ENCODE measurements at places on chromosomes 12 and 14.

GRCh38 chr12:68587448-68587873 is 23.2 kb upstream of the RAP1B start:
- no peak for DNase-seq

- DNase-seq: no peak
Observed at GRCh38 chr14:99952453-99952852, 112.8 kb upstream of the EVL start.

DNA sequence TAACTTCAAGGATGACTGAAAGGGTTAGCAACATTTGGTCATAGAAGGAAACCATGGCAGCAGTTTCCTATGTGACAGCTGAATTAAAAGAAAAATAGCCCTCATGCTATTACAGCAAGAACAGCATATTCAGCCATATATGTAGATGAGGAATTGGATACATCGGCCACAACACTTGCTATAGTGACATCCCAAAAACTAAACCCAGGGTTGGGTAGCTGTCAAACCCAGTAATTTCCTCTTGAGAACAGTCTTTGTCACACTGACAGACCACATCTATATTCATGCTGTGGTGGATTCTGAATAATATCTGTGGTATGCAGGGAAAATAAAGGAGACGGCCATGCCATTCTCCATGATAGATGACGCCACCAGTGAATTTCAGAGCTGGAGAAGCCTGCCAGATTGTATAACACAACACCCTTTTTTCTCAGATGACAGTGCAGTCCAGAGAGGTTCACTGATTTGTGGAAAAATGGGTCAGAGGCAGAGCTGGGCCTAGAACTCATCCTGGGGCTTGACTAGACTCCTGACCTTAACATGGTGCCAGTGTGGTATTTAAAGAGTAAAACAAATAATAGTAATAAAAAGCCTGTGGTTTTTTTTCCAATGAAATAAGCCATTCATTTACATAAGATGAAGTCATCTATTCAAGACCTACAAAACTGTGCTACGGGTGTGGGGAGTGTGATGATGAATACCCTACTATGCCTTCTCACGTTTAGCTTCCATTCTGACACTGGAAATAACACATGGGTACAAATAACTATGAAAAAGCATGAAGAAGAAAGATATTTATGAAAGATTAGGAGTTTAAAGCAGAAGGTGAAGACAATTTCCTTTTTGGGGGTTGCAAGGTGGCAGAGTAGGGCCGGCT is 32.3 kb downstream of the EFCAB11 start:
- DNase-seq: no peak

DNA sequence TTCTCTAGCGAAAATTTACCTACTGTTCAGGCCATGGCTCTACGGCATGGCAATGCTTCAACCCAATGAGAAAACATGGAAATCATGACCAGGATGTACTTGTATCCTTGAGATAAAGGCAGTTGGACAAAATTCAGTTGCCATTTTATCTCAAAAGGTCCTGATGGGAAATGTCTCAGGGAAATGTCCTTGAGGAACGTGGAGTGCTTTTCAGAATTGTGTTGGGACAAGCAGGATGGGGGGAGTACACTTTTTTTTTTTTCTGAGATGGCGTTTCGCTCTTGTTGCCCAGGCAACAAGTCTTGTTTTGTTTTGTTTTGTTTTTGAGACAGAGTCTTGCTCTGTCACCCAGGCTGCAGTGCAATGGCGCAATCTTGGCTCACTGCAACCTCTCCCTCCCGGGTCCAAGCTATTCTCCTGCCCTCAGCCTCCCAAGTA is 86.8 kb upstream of the EIF5 start:
- no peak for DNase-seq

GRCh38 chr14:89855961-89856656 is 98.4 kb downstream of the EFCAB11 start:
- no peak for DNase-seq

DNA sequence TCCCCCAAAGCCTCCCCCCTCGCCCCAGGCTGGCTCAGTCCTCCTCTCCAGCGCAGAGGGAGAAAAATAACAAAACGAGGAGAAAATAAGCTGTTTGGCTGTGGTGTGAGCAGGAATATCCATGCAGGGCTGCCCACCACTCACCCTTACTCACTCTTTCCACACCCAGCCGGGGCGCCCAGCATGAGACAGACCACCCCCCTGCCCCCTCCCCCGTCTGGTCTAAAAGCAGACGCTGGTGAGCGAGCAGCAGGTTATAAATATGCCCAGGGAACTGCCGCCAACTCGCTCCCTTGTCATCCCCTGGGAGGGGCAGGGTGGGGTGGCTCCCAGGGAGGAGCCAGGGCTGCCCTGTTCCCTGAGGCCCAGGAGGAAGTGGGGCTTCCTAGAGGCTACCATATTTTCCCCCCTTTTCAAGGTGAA is 7.4 kb downstream of the WNT1 start:
- no peak for DNase-seq

- DNase-seq: no peak
Observed at GRCh38 chr14:24279301-24280186, 8.1 kb upstream of the RABGGTA start.

DNA sequence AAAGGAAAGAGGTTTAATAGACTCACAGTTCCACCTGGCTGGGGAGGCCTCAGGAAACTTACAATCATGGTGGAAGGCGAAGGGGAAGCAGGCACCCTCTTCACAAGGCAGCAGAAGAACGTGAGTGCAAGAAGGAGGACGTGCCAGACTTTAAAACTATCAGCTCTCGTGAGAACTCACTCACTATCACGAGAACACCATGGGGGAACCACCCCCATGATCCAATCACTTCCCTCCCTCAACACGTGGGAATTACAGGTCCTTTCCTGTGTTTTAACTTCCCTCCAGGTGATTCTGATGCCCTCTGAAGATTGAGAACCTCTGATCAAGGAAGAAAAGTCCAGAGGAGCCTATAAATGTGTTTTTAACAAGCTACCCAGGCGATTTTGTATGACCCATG is 358.7 kb downstream of the MED13L start:
- no peak for DNase-seq

- peak; percentile 28 for DNase-seq
Observed at GRCh38 chr12:6167327-6168280, 32.6 kb upstream of the CD9 start.
